ENCODE measurements at places on chromosomes 3 and 15. TPM values are rescaled to one million over a fixed set of nuclear protein-coding genes. Genes with fewer than 3 reads are reported as not detected.

The MKRN2OS gene
- total RNA-seq = not detected

The P2RY1 gene
- 0.15 TPM for total RNA-seq

The CHRFAM7A gene
- total RNA-seq = 0.90 TPM

The PTH1R gene
- total RNA-seq = not detected

The TGM4 gene
- not detected for total RNA-seq

The ARPIN gene
- total RNA-seq = 0.05 TPM
